ENCODE measurements at places on chromosomes 11 and 22.
A peak's percentile ranks its signal among the peaks of the same experiment; 100 is the strongest.

DNA sequence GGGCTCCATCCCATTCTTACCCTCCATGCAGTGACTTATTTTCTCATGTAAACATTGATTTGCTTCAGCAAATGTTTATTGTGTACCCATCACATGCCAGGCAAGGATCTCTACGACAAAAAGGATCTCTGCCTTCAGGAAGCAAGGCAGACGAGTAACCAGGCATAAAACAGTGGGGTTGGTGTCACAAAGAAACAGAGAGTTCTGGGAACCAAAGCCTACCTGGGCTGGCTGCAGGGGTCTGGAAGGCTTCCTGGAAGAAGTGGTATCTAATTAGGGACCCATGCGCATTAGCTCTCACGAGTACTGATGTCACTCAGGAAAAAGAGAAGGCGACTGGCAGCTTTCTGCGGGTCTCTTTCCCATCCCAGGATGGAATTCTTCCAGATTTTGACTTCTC, 44.5 kb downstream of the KIAA1671 start:
- no peak for DNase-seq

DNA sequence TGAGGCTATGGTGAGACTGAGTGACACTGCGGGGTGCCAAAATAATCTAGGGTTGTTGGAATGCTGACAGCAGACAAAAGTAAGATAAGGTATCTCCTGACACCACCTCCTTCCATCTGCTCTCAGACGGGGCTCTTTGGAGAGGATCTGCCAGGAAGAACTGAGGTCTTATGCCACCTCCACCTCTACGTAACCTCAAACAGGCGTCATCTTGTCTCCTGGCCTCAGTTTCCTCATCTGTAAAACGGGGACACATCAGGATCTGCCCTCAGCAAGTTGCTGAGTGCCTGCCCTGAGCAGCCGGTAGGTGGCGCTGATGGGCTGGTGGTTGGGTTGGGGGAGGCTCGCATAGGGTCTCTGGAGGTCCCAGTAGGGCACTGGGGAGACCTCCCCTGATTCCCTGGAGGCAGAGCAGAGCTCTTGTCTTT, 1.7 kb upstream of the MYEOV start:
- DNase-seq, result no peak

GRCh38 chr11:74932169-74932568, 16.7 kb downstream of the XRRA1 start:
- DNase-seq, result peak; percentile 28

DNA sequence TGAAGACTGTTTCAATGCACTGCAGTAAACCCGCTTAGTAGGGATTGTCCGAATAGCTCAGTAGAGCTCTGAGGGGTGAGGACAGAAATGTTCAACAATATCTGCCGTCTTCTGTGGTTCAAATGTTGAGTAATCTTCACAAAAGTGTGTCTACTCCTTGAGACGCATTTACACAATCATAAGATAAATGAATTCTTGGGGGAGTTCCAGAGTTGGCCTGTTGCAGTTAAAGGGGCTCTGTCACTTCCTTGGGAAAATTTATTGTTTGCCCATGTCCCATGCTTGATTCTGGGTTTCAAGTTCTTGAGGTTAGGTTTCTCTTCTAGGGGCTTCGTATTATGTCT, 614 bp downstream of the ANO3 start:
- no peak for DNase-seq

- no peak for DNase-seq
These were observed 64.8 kb downstream of the RPUSD4 start for GRCh38 chr11:126146454-126147192.

GRCh38 chr11:47711225-47711624, 3.9 kb downstream of the AGBL2 start:
- DNase-seq, result no peak

- no peak for DNase-seq
These were observed 154.5 kb downstream of the DBX1 start for GRCh38 chr11:20005747-20006146.

- peak; percentile 85 for DNase-seq
These were observed 52.8 kb upstream of the RRAS2 start for GRCh38 chr11:14411818-14412217.

DNA sequence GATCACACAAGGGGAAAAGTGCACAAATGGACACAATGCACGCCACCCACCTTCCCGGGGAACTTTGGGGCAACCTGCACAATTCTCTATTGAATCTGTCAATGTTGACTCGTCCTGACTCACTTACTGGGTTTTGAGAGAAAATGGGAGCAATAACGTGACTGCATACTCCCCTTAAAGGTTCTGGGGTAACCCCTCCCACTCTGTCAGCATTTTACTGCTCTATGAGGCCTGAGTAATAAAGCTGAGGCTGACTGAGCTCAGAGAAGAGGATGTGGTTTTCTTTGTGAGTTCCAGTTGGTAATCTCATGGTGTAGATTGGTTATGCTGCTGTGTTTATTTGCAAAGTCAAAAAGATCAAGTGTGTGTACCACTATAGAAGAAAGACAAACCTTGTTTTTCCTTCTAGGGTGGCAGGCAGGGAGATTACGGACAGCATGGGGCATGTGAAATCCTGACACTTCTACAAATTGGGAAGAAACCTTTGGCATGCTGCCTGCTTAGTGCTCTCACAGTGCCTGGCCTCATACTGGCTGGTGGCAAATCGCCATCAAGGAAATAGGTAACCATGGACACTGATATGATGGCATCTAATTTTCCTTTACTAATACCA, 16.1 kb upstream of the APOA1 start:
- DNase-seq, result peak; percentile 99

DNA sequence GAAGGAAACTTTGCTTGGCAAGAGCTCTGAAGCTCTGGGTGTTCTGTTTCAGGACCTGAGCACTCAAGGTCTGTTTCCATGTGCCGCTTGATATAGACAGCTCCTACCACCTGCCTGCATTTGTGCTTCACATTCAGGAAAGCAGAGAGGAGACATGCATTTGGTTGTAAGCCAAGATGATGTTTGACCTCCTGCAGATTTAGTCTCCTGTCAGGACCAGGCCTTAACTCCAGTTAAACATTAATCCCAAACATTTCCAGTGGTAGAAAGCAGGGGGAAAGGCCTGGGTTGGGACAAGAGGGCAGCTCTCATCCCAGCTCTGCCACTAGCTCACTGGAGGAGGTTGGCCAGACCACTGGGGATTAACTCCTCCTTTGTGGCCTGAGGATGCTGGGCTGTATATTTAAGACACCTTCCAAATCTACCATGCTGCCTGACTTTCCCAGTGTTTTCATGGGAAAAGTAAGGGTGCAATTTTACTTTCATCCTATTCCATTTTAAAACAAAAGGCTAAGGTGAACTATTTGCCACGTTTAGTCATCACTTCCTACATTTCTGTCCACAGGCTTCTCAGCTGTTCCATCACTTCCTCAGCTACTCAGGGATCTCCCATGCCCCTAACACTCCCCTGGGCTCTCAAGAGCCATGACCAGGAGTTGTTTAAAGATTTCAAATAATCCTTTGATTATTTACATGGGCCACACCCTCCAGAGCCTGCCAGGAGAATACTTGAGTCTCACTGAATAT, 80.9 kb downstream of the INSC start:
- DNase-seq, result no peak

DNA sequence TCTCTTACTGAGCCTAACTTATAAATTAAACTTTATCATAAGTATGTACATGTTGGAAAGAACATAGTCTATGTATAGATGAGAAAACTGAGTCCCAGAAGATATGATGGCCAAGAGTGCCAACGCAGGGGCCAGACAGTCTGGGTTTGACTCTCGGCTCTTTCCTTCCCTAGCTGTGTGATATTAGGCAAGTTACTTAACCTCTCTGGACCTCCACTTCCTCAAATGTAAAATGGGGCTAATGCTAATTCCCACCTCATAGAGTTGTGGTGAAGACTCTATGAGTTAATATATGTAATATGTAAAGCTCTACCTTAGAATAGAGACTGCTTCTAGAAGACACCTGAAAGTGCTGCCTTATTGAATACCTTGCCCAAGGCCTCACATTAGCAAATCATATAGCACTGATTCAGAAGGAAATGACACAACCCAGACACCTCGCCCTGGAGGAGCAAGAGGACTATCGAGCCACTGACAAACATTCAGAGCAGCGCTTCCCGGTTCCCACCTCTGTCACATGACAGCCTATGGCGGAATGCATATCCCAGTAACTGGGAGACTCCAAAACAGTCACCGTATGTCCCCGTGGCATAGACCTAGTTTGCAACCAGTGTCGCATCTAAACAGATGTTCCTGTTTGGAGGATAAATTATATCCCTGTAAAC, 11.3 kb upstream of the CCDC86 start:
- no peak for DNase-seq

GRCh38 chr11:128053981-128054931, 533.1 kb downstream of the ETS1 start:
- DNase-seq, result peak; percentile 29

DNA sequence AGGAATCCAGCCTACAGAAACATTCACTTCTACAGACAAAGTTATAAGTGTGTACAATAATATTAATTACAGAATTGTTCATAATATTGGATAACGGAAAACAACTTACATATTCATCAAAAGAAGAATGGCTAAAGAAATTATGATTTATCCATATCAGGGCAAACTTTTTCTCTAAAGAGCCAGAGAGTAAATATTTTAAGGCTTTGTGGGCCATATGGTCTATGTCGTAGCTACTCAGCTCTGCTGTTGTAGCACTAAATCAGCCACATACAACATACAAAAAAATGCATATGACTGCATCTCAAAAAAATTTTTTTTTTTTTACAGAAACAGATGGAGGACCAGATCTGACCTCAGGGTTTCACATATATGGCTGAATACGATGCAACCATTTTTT, 96.7 kb upstream of the GALNT18 start:
- DNase-seq, result no peak

DNA sequence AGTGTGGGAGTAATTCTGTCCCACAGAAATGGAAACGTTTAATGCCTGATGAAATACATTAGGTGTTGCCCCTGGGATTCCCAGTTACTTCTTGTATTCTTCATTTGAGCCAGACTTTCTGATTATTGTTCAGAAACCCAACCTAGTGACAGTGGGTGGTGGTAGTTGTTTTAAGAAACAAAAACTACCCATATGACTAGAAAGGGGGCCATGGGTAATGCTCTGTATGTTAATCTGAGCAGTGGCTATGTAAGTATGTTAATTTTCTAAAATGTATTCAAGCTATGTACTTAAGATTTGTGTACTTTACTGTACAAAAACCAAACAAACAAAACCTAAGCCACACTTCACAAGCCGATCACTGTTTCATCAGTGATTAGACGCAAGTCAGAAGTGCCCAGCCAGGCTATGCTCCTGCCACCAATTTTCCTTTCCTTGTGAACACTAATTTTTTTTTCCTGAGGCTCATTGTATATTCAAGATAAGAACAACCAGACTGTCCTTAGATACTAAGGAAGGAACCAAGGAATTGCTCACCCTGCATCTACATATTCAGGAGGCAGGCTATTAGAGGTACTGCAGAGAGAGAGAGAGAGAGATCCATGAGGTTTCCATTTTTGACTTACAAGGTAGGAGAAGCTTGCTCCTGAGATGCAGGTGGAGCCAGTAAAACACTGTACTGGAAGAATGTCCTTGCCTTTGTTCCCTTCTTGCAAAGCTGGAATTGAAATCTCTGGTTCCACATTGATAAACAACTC, 122.7 kb downstream of the DBX1 start:
- DNase-seq, result no peak

- no peak for DNase-seq
These were observed 170.2 kb downstream of the MIAT start for GRCh38 chr22:26827611-26828010.

GRCh38 chr11:131669401-131669780, 299.0 kb downstream of the NTM start:
- DNase-seq, result no peak

DNA sequence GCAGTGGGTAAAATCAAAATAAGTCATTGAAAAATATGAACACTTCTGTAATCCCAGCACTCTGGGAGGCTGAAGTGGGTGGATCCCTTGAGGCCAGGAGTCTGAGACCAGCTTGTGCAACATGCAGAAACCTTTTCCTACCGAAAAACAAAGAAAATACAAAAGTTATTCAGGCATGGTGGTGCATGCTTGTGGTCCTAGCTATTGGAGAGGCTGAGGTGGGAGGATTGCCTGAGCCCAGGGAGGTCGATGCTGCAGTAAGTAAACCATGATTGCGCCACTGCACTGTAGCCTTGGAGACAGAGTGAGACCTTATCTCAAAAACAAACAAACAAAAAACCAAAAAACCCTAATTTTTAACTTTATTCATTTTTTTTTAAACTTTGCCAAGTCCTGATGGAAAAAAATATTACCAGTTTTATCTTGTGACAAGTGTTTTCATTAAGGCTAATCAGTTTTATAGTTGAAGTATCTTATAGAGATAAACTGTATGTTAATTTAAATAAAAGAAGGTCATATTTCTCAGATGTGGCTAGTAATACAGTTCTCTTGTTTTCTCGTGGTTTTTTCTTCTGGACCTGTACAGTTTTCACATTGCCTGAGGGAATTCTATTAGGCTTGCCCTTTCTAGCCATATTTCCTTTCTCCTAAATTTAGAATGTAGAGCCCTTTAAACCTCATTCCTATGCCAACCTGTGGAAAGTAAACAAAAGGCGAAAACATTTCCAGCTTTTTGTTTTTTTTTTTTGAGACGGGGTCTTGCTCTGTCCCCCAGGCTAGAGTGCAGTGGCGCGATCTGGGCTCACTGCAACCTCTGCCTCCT, 9.4 kb downstream of the HIPK3 start:
- DNase-seq, result peak; percentile 15

GRCh38 chr11:83070731-83071566, 748 bp downstream of the RAB30 start:
- no peak for DNase-seq

DNA sequence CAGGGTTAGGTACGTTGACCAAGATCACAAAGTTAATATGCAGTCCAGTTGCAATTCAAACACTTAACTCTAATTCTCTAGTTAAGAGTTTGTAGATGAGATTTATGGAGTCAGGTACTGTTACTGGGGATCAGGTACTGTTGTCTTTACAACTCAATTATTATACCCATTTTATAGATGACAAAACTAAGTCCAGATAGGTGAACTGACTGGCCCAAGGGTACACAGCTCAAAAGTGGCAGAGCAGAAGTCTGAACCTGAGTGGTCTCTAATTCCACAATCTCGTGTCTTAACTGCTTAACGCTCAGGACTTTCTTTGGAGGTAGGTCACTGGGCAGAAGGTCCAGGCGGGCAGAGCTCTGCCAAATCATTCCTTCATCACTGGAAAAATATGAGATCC, 77.5 kb downstream of the DSCAML1 start:
- no peak for DNase-seq

DNA sequence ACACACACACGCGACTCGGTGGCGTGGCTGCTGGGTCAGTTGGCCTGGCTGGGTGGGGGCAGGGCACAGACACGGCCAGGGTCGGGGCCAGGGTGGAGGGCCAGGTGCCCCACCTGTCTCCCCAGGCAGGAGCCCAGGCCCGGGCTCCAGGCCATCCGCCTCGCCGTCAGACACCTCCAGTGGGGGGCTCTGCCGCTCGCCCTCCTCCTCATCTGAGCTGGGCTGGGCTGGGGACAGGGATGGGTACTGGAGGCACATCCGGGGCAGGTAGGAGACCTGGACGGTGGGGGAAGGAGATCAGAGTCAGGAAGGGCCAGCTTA, 6.2 kb upstream of the MYBPC3 start:
- DNase-seq, result no peak

DNA sequence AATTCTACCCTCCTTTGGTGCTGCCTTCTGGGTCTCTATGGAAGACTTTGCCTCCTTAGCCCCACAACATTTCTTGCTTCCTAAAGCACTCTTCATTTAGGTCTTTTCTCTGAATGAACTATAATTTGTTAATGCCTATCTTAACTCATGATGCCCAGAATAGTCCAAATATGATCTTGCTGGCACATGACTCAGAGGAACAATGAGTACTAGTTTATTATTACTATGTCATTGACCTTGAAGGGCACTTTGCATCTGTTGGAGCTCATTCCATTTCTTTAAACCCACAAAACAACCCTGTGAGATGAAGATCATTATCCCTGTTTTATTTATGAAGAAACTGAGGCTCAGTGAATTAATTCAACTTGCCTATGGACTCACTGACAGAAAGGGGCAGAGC, 320.2 kb upstream of the PLET1 start:
- DNase-seq, result no peak

Measured in HFFc6 (cell line).